ENCODE measurements at places on chromosomes 12 and 14.

GRCh38 chr12:45587877-45588533, 141.5 kb upstream of the ARID2 start:
- DNase-seq = no peak

DNA sequence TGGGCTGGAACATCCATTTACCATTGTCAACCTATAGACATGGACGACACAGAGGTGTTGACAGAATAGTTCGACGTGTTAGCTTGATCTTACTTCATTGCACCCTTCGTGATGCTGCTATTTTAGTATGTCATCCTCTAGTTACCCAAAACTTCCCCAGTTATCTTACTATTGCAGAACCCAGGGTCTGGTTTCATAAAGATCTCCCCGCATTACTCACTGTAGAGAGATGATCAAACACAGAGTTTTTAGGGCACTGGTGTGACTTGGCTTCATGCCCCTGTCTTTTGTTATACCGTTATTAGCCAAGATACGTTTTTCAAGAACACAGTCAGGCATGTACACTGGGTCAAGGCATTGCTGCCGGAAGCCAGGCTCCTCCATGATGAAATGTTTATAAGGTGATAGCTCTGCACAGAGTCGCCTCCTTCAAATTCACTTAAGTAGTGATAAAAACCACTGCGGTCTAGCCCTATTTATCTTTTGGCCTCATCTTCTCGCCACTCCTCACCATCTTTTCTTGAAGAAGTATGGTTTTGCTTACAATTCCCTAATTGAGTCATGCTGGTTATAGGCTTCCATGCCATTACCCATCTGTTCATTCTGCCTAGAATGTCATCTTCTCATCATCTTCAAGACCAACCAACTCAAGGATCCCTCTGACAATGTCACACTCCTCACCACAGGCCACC, 1127.9 kb downstream of the VRK1 start:
- no peak for DNase-seq

DNA sequence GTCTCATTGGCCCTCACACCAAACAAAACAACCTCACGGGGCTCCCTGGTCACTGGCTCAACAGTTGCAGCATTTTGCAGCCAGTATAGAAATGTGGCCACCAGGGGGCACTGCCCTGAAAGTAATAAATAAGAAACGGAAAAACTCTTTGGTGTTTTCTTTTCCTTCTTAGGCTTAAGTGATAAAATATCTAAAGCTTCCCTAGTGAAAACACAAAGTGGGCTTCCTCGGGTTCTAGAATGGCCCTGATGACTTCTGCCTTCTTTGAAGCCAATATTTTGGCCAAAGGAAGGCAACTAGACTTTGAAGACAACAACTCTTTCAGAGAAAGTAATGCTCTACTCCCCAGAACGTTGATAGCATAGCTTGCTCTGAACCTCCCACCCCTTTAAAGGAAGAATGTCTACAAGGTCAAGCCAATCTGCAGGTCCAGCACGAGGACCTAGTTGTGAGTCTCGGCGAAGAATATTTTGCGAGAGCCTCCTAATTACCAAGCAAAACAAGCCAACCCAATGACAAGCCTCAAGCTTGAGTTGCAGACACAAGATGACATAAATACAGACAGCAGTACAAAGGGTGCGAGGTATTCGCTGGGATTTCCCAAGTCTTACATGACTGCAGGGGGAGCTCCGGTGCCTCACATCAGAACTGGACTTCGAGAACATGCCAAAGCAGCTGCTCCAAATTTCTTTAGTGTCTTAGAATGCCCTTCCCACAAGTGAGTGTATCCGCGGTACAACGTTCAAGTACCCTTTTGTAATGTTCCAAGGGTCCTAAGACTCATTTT, 2.6 kb downstream of the ITPK1 start:
- DNase-seq = peak; percentile 69

DNA sequence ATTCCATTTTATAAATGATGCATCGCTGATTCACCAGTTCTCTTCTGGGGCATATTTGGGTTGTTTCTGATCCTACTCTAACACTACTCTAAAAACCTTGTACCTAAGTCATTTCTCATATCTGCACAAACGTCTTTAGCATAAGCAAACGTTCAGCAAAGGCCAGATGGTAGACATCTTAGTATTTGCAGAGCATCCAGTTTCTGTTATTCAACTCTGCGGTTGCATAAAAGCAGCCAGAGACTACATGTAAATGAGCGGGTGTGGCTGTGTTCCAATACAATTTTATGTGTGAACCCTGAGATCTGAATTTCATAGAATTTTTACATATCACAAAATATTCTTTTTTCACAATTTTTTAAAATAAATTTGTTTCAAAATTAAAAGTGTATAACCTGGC, 22.8 kb upstream of the MMP17 start:
- no peak for DNase-seq

DNA sequence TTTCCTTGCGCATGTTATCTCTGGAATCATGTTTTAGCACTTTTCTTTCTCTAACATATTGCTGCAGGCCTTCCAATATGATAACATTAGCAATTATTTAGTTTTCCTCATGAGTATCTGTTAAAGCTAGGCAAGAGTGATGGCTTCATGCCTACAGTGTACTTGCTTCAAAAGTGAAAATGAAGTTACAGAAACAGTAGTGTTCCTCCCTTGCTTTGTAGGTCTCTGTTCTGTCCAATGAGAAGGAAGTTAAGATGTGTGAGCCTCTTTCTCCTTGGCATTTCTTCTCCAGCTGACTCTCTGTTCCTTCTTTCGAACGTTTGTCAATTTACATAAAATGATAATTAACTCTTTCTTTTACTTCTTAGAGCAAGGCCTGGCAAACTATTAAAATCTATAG, 22.2 kb downstream of the LRRIQ1 start:
- no peak for DNase-seq

DNA sequence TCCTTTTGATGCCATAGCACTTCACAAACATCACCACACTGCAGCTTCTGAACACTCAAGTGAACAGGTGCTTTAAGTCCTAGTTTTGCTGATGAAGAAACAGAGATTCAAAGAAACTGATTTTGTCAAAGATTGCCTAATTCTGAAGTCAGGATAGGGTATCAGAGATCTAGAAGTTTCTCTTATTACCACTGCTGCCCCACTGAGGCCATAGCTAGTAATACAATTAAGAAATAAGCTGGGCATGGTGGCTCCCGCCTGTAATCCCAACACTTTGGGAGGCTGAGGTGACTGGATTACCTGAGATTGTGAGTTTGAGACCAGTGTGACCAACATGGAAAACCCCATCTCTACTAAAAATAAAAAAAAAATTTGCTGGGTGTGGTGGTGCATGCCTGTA, 458.3 kb upstream of the SEL1L start:
- DNase-seq = no peak
